Daoy (cell line): ENCODE measurements at places on chromosomes 6 and 20. TPM values are rescaled to one million over a fixed set of nuclear protein-coding genes. Genes with fewer than 3 reads are reported as not detected.
A peak's percentile ranks its signal among the peaks of the same experiment; 100 is the strongest.

GRCh38 chr20:18190338-18191233, 52.9 kb downstream of the KAT14 start:
- no peak for DNase-seq

- no peak for DNase-seq
Observed at GRCh38 chr6:169176361-169176991, 77.2 kb downstream of the THBS2 start.

DNA sequence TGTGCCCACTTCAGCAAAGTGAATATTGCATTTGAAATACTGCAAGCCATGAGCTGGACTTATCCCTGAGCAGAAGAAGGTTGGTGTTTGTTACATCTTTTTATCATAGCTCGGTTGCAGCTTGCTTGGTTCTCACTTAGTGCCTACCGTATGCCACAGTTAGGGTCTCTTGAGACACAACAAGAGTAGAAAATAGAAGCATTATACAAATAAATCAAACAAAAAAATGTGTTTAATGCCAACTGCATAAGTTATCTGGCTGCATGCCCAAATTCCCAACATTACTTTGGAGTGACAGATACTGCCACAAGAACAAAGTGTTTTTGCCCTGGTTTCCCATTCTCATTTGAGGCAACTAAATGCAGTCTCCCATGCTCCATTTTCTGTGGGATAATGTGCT, 53.9 kb upstream of the LAMP5 start:
- peak; percentile 37 for DNase-seq

DNA sequence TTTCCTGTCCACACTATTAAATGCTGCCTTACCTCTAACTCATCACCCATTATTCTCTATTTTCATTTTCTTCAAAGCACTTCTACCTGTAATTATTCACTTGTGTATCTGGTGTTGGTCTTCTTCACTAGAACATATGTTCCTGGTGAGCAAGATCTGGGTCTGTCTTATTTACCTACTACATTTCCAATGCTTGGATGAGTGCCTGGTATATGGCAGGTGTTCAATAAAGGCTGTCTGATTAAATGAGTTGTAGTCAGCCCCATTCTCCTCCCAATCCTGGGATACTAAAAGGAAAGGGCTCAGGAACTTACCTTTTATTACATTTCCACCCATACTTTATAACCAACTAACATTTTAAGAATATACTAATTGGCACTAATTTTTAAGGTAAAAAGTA, 61.0 kb downstream of the CEP162 start:
- no peak for DNase-seq

- DNase-seq: no peak
Observed at GRCh38 chr6:108995296-108995695, 99.3 kb downstream of the SESN1 start.

Gene TRAPPC3L
- total RNA-seq: not detected in 2 replicates

Gene HRH3
- not detected in 2 replicates for total RNA-seq

Gene SLC22A2
- 0.60 and 1.1 TPM in 2 replicates for total RNA-seq

Gene PRL
- total RNA-seq: not detected in 2 replicates

Gene ENPP5
- total RNA-seq: 1.3 and 2.5 TPM in 2 replicates

Gene MYO6
- total RNA-seq: 4.6 and 7.0 TPM in 2 replicates

Gene GABRR1
- not detected in 2 replicates for total RNA-seq

Gene AGPAT1
- total RNA-seq: 37.4 and 42.6 TPM in 2 replicates
